ENCODE measurements at places on chromosomes 3 and 15. TPM values are rescaled to one million over a fixed set of nuclear protein-coding genes. Genes with fewer than 3 reads are reported as not detected.

GRCh38 chr3:140922634-140923033 lies 19.0 kb upstream of the SLC25A36 start:
- no peaks in the 10 kb centered on the region for H3K4me1 ChIP-seq
- H3K4me3 ChIP-seq, result no peak overlapping the region

DNA sequence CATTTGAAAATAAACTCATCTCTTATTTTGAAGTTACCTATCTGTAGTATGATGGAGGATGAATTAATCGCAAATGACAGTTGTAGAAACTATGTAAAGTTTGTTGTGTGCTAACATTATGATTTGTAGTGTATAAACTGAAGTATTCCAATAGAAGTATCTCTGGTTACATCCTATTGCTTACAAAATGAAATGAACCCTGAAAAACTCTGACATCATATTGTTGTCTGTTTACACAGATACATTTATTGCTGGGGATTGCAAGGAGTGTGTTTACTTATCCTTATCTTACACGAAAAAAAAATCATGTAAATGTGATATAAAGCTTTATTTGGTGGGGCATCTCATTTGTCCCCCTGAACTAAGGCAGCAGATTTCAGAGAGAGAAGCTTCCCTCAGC lies 2.6 kb upstream of the ABHD10 start:
- H3K4me1 ChIP-seq, result peaks cover 17% of the 10 kb centered on the region
- H3K36me3 ChIP-seq, result peaks cover 6% of the 10 kb centered on the region
- no peak overlapping the region for H3K27ac ChIP-seq
- no peak overlapping the region for H3K4me3 ChIP-seq
- no peak for DNase-seq

DNA sequence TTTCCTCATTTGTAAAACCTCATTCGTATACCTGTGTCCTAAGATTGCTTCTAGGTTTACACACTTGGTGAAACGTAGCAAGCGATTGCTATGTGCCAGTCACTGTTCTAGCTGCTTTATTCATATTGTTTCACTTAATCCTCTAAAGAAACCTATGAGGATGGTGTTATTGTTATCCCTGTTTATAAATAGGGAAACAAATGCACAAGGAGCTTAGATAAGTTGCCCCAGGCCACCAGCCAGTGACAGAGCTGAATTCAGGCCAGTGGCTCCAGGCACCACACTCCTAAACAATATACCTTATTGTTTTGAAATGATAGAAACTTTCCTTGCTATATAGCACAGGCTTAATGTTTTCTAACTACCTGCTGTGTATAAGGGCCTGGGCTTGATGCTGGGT lies 44.0 kb downstream of the LPP start:
- peaks cover 30% of the 10 kb centered on the region for H3K36me3 ChIP-seq
- no peak overlapping the region for H3K4me3 ChIP-seq
- DNase-seq, result no peak
- H3K4me1 ChIP-seq, result peaks cover 16% of the 10 kb centered on the region
- H3K27ac ChIP-seq, result no peak overlapping the region

BUB1B gene
- 59.3 TPM for total RNA-seq

NR2E3 gene
- total RNA-seq, result not detected

CLDN18 gene
- total RNA-seq, result not detected

GRCh38 chr3:194133661-194134230 lies 2.2 kb upstream of the HES1 start:
- peaks cover 2% of the 10 kb centered on the region for H3K36me3 ChIP-seq
- H3K4me1 ChIP-seq, result peaks cover 38% of the 10 kb centered on the region
- peak overlapping the region; percentile 76 for H3K4me3 ChIP-seq
- no peak for DNase-seq

AAGAB gene
- total RNA-seq, result 39.3 TPM

DNA sequence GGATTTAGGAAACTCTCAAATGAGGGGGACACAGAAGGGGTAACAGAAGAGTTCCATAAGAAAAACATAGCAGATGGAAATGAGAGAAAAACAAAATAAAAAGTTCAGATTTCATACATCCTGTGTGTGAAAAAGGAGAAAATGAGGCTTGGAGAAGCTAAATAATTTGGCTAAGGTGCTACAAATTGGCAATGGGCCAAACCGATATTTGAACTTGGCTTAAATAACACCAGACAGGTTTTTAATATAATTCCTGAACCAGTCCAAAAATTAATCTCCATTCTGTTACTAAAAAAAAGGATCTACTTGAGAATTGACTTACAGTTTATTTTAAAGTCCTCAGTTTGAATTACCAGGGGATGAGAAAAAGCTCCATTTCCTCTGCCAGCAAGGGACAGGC lies 342.9 kb upstream of the DPH6 start:
- no peak for DNase-seq
- H3K4me3 ChIP-seq, result no peak overlapping the region
- H3K27ac ChIP-seq, result no peak overlapping the region
- no peaks in the 10 kb centered on the region for H3K27me3 ChIP-seq

DNA sequence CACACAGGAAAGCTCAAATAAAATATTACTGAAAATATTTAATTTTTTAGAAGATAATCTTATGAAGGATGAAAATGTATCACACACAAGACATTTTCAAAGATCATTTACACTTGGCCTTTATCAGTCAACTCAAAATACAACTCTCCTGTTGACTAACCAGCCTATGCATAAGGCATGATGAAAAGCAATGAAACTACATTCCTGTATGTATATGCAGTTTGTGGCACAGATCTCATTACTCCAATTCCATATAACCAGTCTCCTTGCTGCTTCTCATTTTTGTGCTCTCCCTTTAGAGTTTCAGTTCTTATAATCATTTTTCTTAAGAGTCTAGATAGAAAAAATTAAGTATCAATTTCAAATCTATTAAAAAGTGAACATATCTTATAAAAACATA lies 25.8 kb downstream of the AQR start:
- peaks cover 4% of the 10 kb centered on the region for H3K36me3 ChIP-seq
- H3K4me3 ChIP-seq, result no peak overlapping the region
- no peak overlapping the region for H3K27ac ChIP-seq
- no peaks in the 10 kb centered on the region for H3K4me1 ChIP-seq

TEX9 gene
- 1.3 TPM for total RNA-seq

GRCh38 chr15:74827614-74828013 lies 1.2 kb downstream of the CPLX3 start:
- H3K36me3 ChIP-seq, result no peaks in the 10 kb centered on the region
- no peaks in the 10 kb centered on the region for H3K4me1 ChIP-seq
- DNase-seq, result no peak
- no peak overlapping the region for H3K4me3 ChIP-seq
- peaks cover 36% of the 10 kb centered on the region for H3K27me3 ChIP-seq

TAMM41 gene
- total RNA-seq, result 28.7 TPM

DNA sequence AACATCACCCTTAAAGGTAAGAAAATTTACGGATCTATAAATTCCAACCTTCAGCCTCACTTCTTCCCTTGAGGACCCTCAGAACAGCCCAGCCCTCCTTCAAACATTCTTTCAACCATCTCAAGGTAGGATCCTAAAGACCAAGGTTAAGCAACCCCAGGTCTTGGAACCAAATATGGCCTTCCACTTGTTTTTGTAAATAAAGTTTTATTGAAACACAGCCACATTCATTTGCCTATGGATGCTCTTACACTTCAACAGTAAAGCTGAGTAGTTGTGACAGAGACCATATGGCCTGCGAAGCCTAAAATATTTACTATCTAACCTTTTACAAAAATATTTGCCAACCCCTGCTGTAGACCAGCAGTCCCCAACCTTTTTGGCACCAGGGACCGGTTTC lies 70.4 kb upstream of the NTRK3 start:
- H3K27me3 ChIP-seq, result no peaks in the 10 kb centered on the region
- H3K4me1 ChIP-seq, result no peaks in the 10 kb centered on the region
- no peaks in the 10 kb centered on the region for H3K36me3 ChIP-seq
- H3K4me3 ChIP-seq, result no peak overlapping the region
- H3K27ac ChIP-seq, result no peak overlapping the region
- no peak for DNase-seq

DNA sequence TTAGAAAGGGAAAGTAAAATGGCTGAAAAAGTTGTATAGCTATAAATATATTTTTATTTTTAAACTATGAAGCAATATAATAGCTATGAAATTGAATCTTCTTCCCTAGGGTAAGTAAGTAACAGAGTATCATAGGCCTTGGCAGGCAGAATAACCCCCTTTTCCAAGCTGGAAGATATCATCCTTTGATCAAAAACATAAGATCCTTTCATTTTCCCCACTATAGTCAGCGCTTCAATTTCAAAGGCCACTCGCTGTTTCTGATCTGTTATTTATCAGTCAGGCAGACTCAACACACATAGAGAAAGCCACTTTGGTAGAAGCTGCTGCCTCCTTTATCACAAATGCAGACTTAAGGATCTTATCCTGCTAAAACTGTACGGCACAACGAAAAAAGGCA lies 74.0 kb upstream of the UBE2E2 start:
- DNase-seq, result no peak
- H3K4me1 ChIP-seq, result no peaks in the 10 kb centered on the region
- H3K27me3 ChIP-seq, result no peaks in the 10 kb centered on the region
- H3K27ac ChIP-seq, result no peak overlapping the region
- no peak overlapping the region for H3K4me3 ChIP-seq

DNA sequence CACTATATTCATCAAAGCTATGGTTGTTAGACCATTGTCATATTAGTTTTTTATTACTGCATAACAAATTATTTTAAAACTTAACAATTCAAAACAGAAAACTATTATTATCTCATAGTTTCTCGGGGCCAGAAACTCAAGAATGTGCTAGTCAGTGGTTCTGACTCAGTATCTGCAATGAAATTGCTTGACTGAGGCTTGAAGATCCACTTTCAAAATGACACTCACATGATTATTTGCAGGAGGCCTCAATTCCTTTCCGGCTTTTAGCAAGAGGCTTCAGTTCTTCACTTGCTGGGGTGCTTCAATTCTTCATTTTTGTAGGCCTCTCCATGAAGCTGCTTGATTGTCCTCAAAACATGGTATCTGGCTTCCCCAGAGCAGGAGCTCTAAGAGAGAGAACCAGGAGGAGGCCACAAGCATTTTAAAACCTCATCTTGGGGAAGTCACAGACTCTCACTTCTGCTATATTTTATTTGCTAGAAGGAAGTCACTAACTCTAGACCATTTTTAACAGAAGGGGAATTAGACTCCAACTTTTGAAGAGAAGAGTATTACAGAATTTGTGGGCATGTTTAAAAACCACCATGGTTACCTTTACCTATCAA lies 383.7 kb downstream of the MFSD1 start:
- no peak for DNase-seq
- H3K27me3 ChIP-seq, result no peaks in the 10 kb centered on the region
- H3K4me1 ChIP-seq, result no peaks in the 10 kb centered on the region
- H3K4me3 ChIP-seq, result no peak overlapping the region

DNA sequence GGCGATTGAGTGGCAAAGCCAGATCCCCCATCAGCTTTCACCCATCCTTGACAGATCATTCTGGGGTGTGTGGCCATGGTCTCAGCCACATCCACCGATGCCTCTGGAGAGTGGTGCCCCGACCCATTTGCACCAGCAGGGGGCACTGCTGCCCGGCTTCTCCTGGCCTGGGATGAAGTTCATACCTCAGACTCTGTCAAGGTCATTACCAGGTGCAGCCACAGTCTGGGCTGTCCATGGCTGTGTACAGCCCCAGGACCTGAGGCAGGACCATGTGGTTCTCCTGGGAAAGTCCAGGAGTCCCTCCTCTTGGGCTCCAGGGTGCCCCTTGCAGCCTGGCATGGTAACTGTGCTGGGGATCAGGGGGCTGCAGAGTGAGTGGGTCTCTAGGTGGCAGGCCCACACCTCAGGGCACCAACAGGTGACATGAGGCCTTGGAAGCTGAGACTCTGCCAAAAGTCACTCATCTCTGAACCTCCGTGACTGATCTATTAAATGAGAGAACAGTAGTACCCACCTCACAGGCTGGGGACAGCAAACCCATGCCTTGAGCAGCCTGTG lies 67.2 kb downstream of the CACNA2D2 start:
- peaks cover 7% of the 10 kb centered on the region for H3K4me1 ChIP-seq
- no peak overlapping the region for H3K27ac ChIP-seq
- no peak overlapping the region for H3K4me3 ChIP-seq
- H3K36me3 ChIP-seq, result no peaks in the 10 kb centered on the region
- H3K27me3 ChIP-seq, result no peaks in the 10 kb centered on the region
